ENCODE measurements at places on chromosomes 16 and 17.

DNA sequence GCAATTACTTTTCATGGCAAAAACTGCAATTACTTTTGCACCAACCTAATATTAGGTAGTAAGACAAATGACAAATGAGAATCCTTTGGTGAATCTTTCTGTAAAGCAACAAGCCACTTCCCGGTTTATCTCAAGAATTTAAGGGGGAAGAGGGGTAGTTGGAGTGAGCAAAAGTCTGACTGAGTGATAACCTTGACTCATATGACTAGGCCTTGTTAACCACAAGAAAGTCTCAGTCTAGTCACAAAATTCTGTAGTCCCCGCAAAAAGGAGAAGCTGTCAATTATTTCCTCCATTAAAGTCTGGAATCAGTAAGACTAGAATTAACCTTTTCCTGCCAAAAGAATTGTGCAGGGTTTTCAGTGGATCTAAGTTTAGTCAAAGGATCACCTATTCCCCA, 72.2 kb upstream of the GNAO1 start:
- no peak for DNase-seq

DNA sequence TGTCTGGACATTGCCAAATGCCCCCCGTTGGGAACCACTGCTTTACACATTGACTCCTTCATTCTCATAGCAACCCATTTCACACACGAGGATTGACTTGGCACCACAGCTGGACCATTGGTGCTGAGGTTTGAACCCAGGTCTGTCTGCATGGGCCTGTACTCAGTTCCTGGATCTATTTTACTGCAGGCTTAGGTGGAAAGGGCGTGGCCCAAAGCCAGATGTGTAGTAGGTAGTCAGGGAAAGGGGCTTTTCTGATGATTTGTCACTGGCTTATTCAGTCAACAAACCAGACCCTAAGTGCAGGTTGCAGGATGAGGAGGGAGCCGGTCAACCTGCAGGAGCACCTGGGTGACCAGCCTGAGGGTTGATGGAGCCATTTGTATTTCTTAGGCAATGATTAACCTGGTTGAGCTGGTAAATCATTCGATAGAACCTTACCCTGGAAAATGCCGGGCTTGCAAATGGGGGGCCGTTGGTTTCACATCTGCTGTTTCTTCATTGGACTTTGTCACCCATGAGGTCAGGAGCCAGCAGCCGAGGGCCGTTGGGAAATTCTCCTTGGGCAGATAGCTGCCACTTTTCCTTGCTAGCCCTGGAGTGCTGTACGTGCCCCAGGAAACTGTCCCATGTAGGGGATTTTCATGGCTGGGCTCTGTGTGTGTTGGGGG, 104.4 kb downstream of the CMIP start:
- DNase-seq: no peak

DNA sequence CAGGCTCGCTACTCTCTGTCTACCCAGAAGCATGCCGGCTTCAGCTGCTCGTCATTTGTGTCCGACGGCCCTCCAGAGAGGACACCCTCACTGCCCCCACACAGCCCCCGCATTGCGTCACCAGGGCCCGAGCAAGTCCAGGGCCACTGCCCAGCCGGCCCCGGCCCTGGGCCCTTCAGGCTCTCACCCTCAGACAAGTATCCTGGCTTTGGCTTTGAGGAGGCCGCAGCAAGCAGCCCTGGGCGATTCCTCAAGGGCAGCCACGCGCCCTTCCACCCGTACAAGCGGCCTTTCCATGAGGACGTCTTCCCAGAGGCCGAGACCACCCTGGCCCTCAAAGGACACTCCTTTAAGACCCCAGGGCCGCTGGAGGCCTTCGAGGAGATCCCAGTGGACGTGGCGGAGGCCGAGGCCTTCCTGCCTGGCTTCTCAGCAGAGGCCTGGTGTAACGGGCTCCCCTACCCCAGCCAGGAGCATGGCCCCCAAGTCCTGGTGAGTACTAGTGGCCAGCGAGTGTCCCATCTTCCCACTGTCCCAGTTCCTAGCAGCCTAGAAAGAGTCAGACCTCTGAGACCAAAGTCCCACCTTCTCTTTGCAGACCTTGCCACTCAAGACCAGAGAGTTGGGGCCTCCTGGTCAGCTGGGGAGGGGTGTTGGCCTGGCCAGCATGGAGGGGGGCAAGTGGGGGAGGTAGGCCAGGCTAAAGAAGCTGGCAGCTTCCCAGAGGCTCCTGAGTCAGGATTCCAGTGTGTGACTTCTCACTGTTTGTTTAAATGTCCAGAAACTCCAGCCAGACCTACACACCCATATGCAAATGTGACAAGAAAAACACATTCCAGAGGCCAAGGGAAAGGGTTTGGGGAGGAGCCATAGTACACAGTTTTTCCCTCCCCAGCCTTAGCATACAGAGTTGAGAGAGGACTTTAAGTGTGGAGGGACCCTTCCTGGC, 18.6 kb downstream of the FOXN1 start:
- no peak for DNase-seq

- DNase-seq: no peak
Measured at GRCh38 chr16:52928955-52929354, 123.7 kb downstream of the CHD9NB start.

GRCh38 chr17:72518753-72519597, 398.2 kb downstream of the SOX9 start:
- no peak for DNase-seq

DNA sequence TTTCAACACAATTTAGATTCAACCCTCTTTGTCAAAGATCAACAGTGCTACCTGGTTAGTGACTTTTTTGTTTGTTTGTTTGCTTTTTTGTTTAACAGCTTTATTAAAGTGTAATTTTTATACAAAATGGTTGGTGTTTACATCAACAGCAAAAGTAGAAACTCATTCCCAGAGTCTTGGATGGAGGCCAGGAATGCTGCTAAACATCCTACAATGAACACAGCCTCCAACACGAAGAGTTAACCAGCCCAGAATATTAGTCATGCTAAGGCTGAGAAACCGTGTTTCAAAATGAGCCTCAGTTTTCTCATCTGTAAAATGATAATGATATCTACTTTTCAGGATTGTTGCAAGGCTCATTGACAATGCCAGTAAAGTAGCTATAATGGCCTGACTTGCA, 211.0 kb upstream of the MAF start:
- no peak for DNase-seq

DNA sequence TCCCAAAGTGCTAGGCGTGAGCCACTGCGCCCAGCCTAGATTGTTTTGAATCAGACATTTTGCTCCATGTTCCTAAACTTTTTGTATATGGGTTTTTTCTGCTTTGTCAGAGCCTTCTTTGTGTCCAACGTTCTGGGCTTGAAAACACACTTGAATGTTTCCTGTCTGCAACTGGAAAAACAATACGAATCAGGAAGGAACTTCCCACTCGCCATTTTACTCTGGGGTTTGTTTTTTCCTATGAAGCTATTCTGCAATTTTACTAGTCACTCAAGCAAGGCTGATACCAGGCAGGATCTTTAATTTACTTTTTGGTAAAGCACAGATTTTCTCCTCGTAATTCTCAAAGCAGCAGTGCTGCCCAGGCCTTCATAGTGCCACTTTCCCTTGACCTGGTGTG, 31.6 kb downstream of the ARHGAP17 start:
- DNase-seq: no peak

GRCh38 chr16:55010492-55011160, 80.0 kb downstream of the IRX5 start:
- no peak for DNase-seq

DNA sequence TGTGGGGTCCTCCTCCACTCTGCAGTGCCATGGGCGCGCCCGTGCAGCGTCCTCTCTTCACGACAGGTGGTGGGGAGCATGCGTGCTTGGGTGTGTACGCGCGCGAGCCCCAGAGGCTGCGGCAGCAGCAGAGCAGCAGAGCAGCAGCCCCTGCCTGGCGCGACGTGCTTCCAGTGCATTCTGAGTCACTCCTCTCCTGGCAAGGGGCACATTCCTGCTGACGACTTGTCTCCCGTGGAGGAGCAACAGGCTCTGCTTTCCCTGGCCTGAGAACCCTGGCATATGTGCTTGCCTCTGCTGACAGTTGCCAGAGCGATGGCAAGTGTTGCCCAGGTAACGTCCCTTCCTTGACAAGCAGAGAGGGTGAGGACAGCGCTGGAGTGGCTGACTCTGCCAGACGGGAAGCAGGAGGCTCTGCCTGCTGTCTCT, 133.8 kb upstream of the PLCG2 start:
- DNase-seq: peak; percentile 79

DNA sequence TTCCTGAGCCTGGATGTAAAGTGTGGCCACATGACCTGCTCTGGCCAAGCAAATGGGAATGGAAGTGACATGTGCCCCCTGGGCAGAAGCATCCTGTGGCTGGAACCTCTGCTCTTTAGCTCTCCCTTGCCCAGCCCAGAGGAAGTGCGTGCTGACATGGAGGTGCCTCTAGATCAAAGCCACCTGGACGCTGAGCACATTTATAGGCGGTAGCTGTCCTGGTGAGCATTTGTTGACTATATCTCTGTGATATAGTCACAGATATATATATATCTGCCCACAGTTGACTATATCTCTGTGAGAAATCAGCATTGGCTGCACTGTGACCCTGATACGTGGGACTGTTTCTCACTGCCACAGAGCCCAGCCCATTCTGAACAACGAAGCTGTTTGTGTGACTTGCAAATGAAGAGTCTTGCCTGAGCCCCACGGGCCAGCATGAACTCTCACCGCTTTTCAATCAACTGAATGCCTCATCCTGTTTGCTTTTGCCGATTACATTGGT, 118.8 kb downstream of the C16orf95 start:
- no peak for DNase-seq

DNA sequence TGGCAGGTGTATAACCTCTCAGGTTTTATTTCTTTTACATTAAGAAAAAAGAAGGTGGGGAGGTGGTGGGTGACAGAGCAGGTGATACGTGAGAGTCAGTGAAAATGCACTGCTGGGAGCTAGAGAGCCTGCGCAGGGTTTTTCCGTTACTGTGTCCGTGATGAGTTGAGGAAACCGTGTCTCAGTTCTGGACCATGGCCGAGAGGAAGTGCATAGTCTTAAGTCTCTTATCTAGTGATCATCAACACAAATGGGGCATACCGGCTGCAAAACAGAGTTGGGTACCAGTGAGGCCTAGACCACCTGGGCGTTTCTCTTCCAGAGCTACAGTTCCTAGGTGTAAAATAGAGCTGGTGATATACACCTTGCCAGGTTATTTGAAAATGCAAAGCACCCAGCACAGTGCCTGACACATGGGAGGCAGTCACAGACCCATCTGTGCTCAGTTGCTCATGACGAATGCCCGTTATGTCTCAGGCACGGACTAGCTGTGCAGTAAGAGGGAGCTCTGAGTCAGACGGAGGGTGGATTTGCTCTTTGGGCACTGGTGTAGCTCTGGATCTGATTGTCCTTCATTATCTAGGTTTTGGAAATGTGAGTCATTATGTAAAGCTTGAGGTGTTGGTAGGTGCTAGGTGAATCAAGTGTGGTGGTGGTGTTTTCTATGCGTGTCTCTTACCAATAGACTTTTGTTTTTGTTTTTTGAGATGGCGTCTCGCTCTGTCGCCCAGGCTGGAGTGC, 60.9 kb downstream of the RPTOR start:
- DNase-seq: no peak

DNA sequence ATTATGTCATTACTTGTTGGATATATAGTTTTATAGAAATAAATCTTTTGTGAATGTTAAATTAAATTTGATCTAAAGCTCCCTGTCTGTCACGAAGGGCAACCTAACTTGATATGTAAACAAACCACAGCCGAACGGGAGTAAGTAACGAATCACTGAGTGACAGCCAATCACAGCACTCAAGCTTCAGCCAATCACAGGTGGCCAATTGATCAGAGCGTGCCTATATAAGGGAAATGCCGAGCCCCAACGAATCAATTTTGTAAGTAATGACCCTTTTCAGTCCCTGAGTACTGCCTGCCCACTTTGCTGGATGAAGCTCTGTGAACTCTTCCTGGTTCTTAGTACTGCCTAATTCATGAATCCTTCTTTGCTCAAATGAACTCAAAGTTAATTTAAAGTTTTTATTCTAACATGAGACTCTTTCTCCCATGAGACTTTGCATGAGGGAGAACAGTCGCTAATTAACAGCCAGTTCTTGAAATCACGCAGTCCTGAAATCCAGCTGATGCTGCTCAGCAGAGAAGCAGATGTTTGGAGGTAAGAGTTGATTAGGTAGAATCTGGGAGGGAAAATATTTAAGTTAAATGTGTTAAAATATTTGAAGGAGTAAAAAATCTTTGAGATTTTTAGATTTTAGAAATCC, 302.2 kb downstream of the CNTNAP4 start:
- DNase-seq: no peak

- no peak for DNase-seq
Measured at GRCh38 chr16:4450931-4451519, 23.4 kb downstream of the NMRAL1 start.

GRCh38 chr17:56810343-56810742, 23.4 kb downstream of the C17orf67 start:
- no peak for DNase-seq

GRCh38 chr17:77488531-77489238, 347.9 kb downstream of the SEC14L1 start:
- no peak for DNase-seq

- DNase-seq: no peak
Measured at GRCh38 chr17:31869031-31869430, 10.0 kb upstream of the COPRS start.

DNA sequence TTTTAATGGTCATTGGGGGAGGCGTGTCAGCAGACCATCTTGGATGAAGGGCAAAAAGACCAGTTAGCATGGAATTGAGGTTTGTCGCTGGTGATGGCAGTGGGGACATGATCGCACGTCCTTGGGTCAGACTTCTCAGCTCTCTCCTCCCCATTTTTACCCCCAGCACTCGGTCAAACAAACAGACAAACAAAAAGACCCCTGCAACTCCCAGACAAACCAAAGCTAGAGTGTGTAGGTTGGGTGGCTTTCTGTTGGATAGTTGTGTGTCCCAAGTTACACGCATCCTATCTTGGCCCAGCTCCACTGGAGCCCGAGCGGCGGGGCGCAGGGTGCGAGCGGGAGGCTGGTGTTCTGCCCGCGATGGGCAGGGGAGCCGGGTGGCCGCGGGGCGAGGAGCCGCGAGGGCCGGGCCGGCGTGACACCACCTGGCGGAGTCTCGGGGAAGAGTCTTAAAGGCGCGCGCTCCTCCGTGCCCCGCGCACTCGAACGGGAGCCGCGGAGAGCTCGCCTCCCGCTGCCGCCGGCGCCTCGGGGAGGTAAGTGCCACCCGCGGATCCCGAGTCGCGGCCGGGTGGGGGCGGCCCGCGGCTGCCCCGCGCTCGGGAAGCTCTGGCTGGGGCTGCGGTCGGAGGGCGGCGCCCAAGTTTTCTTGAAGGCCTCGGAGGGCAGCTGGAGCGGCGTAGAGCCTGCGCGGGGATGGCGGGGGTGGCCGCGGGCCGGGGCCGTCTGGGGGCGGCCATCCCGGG, 18.5 kb upstream of the NTN1 start:
- DNase-seq: no peak

GRCh38 chr17:19317359-19318095, 45.0 kb downstream of the B9D1 start:
- DNase-seq: peak; percentile 77

All from smooth muscle cell of the brain vasculature (primary cell).